ENCODE measurements at places on chromosomes 1 and 21.

- no peak for DNase-seq
These were observed 1271.2 kb upstream of the ADGRL2 start for GRCh38 chr1:80529546-80529945.

DNA sequence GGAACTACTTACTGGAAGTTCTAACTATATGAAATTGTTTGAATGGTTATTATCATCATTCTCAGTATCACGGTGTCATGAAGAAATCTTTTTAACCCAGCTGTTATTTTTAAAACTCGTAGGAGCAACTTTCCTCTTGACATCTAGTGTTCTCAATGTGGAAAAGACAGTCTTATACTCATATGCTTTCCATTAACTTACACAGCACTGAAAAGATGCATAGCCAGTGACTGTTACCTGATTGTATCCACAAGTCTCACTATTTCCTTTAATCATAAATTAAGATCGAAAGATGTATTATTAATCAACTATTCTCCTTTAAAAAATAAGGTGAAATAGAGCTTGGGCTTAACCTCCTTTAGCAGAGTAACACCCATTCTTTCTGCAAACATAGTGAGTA lies 59.7 kb upstream of the TNFSF4 start:
- DNase-seq: peak; percentile 26

DNA sequence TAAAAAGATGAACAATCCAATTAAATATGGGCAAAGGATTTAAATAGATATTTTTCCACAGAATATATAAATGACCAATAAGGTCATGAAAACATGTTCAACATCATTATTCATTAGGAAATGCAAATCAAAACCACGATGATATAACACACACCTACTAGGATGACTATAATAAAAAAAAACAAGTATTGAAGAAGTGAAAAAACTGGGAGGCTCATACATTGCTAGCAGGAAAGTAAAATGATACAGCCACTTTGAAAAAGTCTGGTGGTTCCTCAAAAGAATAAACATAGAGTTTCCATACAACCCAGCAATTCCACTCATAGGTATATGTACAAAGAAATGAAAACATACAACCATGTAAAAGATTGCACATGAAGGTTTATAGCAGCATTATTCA lies 75.7 kb upstream of the RAB4A start:
- DNase-seq: no peak

DNA sequence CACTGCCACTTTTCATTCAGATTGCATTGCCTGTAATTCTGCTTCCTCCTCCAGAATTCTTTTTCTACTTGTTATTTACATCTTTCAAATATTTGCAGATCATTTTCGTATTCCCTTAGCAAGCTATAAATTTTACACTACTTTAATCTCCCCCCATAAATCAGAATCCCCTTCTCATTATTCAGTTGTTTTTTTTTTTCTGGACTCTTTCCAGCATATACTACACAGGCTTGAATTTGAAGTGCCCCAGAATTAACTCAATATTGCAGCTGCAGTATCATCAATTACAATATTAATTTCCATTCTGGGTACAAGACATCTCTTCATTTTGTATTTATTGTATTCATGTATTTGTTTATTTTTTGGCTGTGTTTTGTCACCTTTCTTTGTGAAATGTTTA lies 1494.3 kb downstream of the AMY1C start:
- DNase-seq: no peak

GRCh38 chr1:242847390-242847993 lies 323.0 kb upstream of the PLD5 start:
- DNase-seq: no peak

DNA sequence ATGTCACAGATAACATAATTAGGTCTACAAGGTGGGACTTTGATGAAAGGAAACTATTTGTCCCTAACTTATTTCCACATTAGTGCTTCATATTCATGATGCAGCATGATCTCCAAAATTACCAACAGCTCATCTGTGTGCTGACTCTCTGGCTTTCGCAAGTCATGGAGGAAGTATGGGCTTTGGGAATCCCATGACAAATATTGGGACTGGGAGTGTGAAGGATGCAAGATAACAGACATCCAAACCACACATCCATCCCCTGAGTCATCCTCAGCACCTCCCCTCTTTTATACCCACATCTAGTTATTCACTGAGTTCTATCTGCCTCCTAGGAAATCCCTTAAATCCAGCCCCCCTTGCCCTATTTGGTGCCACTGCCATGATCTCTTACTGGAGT lies 102.8 kb upstream of the COL24A1 start:
- DNase-seq: no peak

DNA sequence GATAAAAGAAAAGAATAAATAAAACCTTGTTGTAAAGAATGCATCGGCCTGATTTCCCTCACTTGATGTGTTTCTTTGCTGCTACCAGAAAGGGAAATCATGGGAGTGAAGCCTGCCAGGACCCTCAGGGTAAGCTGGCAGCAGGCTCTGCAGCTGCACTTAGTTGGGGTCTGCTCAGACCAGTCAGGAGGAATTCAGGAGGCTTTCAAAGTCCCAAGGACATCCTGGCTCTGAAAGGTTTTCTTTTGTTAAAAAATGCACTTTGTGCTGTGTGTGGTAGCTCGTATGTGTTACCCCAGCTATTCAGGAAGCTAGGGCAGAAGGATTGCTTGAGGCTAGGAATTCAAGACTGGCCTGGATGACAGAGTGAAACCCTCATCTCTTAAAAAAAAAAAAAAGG lies 254.8 kb downstream of the ZNF648 start:
- no peak for DNase-seq

GRCh38 chr1:8259498-8260290 lies 58.2 kb upstream of the SLC45A1 start:
- DNase-seq: no peak

- DNase-seq: no peak
These were observed 101.5 kb upstream of the ADGRL2 start for GRCh38 chr1:81699234-81699633.

DNA sequence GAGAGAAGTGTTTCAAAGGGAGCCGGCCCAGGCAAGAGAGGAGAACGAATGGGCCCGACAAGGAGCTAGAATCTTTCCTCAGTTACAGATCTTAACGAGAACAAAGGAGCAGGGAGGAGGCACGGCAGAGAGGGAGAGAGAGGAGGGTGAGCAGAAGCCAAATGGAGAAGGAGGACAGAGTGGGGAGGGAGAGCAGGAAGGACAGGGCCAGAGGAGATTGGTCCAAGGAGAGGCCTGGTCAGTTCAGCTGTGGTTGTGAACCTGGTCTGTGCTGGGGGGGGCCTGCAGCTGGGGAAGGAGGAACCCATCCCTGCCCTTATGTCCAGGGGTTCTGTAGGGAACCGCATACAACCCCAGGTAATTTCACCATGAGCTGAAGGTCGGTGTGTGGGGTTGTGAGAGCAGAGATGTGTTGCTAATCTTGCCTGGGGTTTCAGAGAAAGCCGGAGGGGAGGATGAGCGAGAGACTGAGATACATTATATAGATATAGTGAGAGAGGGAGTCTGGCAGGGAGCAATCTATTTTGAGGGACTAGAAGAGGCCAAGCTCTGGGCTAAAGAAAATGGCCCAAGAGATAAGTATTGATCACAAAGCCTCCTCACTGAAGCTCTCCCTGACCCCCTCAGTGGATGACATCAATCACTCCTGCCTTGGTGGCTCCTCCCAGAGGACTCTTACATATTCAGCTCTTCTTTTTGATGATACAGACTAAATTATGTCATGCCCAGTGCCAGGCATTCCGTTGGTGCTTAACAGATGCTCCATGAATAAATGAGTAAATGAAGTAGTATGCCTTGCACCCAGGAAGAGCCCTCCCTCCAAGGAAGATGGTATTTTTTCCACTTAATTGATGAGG lies 64.2 kb upstream of the CD1D start:
- DNase-seq: no peak

GRCh38 chr1:49995734-49996133 lies 28.0 kb downstream of the AGBL4 start:
- no peak for DNase-seq

GRCh38 chr1:156958247-156958714 lies 37.8 kb downstream of the LRRC71 start:
- DNase-seq: no peak

DNA sequence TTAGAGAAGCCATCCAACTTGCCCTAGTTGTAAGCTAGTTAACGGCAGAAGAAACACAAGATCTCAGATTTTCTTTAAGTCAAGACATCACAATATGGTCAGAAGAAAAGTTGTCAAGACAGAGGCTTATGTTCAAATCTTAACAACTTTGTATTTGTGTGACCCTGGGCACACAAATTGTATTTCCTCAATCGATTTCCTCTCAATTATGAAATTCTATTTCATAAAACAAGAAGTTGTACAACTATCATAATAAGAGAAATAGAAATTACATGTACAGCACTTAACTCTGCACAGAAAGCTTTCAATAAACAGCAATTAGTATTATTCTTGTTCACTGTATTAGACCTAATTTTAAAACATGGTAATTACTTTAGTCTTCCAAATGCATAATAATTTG lies 62.9 kb upstream of the SDC3 start:
- DNase-seq: no peak

DNA sequence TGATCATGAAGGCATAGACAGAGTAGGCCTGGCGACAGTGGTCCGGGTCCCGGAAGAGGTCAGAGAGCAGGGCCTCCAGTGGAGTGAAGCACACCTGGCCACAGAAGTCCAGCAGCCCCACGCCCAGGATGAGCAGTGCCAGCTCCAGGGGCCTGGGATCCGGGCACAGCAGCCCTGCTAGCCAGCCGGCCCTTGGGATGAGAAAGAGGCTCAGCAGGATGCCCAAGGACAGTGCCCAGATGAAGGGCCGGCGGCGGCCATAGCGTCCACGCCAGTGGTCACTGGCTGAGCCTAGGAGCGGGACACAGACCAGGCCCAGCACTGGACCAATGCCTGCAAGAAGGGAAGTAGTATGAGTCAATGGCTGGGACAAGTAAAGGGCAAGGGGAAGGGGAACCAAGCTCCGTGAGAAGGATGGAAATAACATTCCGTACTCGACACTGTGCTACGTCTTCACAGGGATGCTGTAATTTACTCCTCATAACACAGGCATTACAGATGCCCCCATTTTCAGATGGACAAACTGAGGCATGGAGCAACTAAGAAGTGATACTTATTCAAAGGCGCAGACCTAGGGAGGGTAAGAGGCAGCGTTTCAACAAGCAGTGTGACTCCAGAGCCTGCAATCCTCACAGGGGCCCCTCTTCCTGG lies 16.9 kb downstream of the SLC45A3 start:
- no peak for DNase-seq

DNA sequence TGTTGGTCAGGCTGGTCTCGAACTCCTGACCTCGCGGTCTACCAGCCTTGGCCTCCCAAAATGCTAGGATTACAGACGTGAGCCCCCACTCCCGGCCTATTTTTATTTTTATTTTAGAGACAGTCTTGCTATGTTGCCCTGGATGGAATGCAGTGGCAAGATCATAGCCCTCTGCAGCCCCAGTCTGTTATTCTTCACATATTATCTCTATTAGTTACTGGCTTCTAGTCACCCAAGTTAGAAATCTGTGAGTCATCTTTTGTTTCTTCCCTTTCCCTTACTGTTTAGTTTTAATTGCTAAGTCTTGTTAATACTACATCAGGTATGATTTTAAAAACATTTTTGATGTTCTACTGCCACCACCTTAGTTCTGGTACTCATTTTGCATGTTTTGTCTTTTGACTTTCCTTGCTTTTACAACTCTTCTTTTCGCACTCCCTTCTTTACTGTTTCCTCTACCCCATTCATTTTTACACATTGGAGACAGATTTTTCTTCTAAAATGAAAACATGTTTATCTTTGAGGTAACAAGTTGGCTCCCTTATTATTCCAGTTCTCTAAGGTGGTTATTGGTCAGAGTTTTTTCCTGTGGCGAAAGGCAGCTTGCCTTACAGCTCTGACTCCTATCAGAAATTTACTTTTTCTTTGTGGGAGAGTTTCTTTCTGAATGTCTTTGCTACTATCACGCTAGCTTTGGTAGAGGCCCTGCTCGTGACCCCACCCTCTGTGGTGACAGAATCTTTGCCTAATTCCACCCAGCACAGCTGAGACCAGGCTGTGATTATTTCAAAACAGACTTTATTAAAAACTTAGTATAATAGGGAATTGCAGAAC lies 19.5 kb downstream of the ZMYM4 start:
- no peak for DNase-seq

DNA sequence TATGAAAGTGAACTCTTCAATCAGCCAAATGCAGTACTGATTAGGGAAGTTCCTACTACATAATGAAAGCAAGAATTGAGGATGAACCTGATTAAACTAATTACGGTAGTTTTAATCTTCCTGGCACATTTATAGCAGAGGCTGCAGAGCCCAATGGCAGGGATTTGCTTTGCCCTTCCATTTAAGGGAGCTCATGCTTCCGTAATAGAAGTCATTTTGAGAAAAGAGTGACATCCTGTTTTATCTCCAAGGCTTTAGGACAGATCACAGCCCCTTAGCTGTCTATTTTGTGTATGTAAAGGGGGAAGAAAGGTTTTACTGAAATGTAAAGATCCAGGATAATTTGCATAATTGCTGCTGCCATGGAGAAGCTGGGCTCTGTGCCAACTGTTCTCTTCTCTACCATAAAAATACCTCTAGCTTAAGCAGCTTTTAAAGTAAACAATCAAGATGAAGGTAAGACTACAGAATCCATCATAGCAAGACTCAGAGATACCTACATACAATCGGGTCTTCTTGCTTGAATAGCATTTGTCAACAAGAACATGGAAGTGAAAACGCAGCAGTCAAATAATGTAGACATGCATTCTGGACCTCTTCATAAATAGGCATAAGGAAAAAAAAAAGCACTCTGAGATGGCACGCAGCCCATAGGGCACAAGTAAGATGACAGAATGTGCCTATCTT lies 62.5 kb downstream of the ASH1L start:
- no peak for DNase-seq

DNA sequence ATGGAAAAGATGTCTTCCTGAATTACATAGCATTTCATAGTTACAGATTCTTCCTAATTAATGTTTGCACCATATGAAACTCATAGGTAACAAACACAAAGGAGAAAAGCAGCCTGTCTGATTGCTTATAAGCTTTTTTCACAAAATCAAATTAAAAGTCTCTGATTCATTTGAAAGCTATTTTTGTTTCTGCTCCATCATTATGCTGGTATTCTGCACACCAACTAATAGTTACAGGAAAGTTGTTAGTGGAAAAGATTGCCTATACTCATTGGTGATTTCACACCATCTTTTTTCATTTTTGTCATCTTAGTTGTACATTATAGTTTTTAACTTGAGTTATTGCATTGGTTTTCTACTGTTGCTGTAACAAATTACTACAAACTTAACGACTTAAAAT lies 70.0 kb downstream of the PRKAA2 start:
- peak; percentile 10 for DNase-seq

GRCh38 chr21:44893948-44894656 lies 20.6 kb upstream of the PTTG1IP start:
- DNase-seq: no peak

All from fibroblast of skin of left biceps (primary cell).